ENCODE measurements at places on chromosomes 1 and 21.

GRCh38 chr1:206696812-206697585 is 12.3 kb downstream of the MAPKAPK2 start:
- DNase-seq, result no peak

DNA sequence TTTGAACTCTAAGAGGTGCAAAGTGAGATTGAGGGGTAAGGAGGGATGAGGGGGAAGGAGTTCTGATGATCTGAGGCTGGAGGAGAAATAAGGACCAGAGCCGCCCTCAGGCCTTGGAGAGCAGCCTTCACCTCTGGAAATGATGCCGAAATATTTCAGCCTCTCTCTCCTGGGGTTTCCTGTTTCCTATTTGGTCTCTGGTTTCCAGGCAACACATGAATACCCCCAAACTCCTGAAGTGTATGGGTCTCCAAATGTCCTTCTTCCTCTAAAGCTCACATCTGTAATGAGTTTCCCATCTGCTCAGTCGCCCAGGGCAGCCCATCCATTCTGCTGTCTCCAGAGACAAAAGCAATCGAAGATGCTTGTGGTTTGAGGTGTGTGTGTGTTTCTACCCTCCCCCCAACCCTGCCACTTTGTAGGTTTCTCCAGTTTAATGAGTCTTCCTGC is 52.0 kb upstream of the FAM20B start:
- no peak for DNase-seq

- no peak for DNase-seq
Measured at GRCh38 chr1:91076834-91077233, 55.0 kb upstream of the ZNF644 start.

DNA sequence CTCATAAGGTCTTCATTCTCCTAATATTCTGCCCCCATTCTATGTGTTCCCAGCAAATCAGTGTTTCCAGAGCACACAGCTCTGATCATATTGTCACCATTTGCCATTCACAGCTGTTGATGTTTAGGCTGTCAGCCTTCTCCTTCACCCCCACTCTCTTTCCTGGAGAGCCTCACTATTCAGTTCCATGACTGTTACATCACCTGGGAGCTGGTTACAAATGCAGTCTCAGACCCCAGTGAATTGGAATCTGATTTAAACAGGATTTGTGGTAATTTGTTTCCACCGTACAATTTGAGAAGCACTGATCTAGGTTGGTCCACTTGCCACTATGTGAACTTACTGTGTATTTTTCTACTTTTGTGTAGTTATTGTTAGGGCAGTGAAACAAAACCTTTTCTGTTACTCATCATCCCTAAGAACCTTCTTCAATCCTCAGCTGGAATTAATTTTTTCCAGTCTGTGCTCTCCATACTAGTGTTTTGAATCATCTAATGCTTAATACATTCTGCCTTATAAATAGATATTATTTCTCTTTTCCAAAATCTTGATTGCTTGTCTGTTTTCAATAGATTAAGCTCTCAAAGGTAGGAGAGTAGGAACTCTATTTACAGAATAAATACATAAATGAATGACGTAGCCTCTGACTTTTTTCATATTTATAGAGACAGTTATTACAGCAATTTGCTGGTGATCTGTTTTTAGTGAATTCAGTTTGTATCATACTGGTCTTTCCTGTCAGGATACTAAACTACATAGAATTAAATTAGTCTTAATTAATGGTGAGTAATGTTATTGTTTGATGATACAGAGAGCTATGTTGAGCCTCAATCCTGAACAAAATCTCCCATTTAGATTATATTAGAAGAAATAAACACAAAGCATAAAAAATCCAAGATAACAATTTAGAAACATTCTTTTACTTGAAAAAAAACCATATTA is 8.1 kb downstream of the SNX7 start:
- no peak for DNase-seq

- DNase-seq, result no peak
Measured at GRCh38 chr1:27418326-27419185, 26.1 kb downstream of the GPR3 start.

- DNase-seq, result no peak
Measured at GRCh38 chr21:33644383-33645074, 2.2 kb downstream of the ITSN1 start.

DNA sequence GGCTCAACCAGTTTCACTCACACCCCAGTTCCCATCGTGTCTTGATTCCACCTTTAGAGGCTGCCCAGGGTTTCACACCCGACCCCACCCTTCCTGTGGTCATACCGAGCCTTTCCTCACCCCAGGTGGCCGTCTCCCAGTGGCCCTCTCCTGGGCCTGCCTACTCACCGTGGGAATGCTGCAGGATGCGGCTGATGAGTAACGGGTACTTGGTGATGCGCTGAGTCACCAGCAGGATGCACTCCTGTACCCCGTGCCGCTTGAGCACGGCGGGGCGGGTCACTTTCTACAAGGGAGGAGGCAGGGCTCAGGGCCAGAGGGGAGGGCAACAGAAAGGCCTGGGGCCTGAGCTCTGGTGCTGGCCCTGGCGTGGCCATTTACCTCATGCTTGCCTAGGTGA is 16.4 kb downstream of the ARHGEF2 start:
- no peak for DNase-seq

- DNase-seq, result no peak
Measured at GRCh38 chr1:178530502-178530901, 17.6 kb downstream of the TEX35 start.

GRCh38 chr1:158150523-158150922 is 30.2 kb upstream of the CD1D start:
- DNase-seq, result no peak

DNA sequence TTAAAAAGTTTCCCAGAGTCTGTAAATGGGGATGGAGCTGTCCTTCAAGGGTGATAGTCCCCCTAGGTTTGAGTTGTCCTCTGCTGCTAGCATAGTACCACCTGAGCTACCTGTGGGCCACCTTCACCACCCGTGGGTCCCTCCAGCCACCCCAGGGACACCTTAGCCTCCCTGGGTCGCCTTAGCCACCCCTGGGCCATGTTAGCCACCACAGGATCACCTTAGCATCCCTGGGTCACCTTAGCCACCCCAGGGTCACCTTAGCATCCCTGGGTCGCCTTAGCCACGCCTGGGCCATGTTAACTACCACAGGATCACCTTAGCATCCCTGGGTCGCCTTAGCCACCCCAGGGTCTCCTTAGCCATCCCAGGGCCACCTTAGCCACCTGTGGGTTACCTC is 67.1 kb downstream of the ADARB1 start:
- DNase-seq, result no peak

- no peak for DNase-seq
Measured at GRCh38 chr1:101071470-101071891, 45.9 kb upstream of the DPH5 start.

GRCh38 chr1:30322859-30323257 is 400.5 kb downstream of the MATN1 start:
- no peak for DNase-seq

- no peak for DNase-seq
Measured at GRCh38 chr1:15155888-15156741, 2.6 kb downstream of the TMEM51 start.

DNA sequence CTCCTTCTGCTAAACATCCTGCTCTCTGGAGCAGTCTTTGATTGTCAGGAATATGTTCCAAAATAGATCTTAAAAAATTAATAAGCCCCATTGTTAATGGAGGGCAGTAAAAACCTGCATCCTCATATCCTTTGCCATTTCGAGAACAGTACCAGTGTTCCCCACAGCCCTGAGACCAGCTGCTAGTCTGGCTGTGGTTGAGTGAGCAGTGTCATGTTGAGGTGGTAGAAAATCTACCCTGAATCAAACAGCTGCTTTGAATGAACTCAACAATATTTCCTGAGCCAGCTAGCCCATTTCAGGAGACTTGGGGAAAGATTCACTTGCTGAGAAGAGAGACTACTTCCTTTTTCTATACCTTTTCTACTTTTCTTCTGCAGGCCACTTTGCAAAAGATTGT is 24.4 kb downstream of the FABP3 start:
- DNase-seq, result no peak

DNA sequence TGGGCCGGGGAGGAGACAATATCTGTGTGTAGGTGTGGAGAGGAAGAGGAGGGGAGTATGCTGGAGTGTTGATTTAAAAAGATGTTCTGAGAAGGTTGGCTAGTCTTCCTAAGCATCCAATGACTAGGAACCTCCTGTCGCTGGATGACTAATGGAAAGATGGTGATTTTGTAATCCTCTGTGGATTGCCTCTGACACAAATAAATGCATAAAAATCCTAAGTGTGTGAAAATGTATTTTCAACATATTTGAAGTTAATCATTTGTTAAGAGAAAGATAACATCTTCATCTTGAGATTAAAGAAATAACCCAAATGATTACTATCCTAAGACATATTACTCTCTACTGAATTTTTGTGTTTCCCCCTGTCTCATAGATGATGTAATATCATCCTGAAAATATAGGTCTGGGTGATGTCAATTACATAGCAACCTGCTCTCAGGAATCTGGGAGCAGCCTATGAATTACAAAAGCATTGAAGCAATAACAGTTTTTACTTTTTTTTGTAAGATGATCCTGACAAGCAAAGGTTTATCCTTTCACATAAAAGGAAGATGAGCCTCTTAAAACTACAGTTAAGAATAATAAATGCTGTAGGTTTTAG is 220.5 kb upstream of the MAP1LC3C start:
- DNase-seq, result no peak

DNA sequence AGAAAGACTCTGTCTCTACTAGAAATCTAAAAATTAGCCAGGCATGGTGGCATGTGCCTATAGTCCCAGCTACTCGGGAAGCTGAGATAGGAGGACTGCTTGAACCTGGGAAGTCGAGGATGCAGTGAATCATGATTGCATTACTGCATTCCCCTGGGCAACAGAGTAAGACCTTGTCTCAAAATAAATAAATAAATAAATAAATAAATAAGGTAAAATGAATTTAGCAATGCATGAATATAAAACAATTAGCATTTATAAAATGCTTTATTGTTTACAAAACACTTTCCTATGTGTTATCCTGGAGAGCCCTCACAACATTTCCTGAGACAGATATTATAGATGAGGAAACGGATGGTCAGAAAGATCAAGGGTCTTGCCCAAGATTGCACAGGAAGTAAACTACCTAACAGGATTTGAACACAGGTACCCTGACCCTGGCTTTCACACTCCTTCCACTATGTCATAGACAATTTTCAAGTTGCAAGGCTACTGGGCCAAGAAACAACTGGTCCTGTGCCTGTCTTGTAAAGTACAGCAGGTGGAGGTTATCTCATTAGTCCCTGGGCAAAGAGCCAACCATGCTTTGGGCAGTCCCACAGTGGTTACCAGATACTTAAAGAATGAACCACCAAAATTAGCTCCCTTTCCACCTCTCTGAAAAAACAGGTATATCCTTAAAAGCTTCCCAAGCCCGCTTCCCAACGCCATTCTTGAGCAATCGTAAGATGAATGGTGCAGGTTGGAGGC is 15.4 kb upstream of the VSIG8 start:
- no peak for DNase-seq

DNA sequence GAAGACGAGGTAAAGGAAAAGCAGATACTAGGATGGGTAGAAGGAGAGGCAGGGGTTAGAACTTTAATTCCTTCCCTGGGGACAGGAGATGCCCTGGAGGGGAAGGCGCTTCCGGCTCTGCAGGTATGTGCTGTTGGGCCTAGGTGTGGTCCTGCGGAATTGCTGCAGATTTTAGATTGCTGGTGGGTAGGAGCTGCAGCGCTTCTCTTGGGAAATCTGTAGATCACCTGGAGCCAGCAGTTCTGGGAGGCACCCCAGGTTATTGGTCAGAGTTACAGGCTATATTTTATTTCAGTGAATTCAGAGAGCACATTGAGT is 1.1 kb downstream of the MGST3 start:
- no peak for DNase-seq

DNA sequence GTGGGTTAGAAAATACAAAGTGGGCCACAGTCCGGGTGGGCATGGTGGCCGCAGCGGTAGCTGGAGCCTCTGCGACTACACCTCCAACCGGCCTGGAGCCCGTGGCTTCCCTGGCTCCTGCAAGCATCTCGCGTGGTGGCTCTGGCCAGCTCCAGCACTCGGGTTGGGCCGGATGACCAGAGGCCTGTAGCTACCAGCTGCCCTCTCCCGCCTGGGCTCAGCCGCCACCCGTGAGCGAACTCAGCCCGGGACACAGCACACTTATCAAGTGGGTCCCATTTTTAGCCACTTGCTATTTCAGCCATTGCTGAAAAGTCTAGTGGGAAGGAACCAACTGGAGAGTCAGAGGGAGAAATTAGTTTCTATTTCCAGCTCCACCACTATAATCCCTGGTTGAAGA is 107.7 kb upstream of the CACYBP start:
- DNase-seq, result no peak

DNA sequence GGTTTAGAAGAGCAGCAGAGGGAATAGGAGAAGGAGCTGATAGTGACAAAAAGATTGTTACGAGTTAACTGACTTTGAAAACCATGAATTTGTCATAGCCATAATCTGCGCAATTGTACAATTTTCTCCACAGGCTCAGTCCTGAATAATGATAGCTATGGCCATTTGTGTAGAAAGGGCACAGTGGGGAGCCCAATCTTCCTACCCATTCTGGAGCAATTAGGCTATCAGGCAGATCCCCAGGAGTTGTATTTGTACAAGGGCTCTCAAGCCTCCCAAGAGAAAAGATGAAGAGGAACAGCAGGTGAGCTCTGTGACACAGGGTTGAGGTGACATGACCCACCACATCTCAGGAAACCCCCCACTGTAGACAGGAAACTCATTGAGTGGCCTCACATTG is 42.1 kb upstream of the SAMD13 start:
- DNase-seq, result no peak

- DNase-seq, result no peak
Measured at GRCh38 chr1:207218512-207219362, 102.7 kb upstream of the CD55 start.

DNA sequence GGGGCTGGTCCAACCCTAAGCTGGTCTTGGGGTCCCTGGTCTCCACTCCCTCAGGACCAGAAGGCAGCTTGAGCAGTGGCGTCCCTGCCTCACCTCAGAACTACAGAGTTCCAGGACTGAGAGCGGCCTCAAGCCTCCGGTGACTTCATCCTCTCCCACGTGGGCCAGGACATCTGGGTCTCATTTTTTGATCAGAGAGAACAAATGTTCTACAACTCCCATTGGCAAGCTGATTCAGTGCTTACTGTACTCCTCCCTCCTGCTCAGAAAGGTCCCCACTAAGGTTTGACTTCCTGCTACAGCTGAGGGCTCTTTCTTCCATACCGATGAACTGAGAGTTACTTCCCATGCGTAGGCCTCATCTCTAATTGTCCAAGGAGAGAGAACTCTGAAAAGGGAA is 78.5 kb downstream of the PLXNA2 start:
- no peak for DNase-seq

DNA sequence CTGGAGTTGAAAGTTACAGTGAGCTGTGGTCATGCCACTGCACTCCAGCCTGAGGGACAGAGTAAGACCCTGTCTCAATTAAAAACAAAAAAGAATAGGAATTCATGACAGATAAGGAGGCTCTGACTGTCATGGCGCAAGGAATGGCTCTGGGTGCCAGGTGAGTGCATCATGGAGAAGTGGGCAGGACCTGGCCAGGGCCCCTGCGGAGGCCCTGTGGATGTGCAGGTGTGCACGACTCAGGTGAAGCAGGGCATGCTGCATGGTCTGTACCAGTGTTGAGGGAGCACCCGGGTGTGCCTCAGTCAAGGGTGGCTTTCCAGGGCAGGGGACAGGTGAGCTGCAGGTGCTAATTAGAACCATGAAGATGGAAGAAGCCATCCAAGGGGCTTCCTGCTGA is 14.0 kb downstream of the SLC1A7 start:
- DNase-seq, result no peak
